ENCODE measurements at places on chromosomes 2 and 18.

GRCh38 chr2:168736649-168737445, 65.6 kb upstream of the NOSTRIN start:
- DNase-seq, result no peak

DNA sequence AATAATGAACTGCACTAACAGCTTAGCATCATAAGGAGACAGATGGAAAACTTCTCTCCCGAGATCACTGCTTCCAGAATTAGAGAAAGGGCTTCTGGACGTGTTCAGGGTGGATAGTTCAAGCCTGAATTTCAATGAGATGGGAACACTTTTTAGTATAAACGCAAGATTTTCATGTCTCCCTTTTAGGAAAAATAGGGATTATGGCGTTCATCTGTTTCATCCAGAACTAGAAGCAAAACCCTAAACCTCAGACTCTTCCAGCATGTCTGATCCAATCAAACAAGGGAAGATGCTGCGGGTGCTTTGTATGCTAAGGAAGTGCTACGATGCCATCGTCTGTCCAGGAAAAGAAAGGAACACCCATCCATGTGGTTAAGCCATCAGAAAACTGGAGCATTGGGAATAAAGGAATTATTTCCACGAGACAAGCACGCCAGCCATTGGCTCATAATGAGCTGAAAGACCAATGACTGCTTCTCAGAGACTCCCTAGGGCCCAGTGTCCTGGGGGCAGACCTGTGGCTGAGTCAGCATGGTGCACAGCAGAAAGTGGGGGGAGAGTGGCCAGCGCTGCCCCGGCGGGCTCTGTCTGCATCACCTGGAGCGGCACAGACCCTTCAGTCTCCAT, 65.9 kb upstream of the AFF3 start:
- DNase-seq, result no peak

DNA sequence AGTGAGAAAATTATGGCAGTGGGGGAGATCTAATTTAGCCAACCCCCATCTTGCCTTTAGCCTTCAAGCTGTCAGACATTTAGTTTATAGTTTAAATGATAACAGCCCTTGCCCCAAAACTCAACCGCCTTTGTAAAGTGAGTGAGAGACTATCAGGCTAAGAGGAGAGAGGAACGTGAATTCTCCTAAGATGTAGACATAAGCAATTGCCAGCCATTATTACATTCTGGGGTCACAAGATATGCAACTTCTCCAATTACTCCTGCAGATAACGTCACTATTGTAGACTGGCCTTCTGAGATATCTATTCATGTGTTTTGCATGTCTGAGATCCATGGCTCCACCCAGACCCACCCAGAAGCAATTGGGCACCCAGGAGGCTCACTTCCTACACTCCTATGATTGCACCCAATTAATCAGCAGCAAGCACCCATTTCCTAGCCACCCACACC, 307.3 kb downstream of the NBAS start:
- DNase-seq, result no peak

GRCh38 chr2:3298191-3298590, 79.4 kb downstream of the EIPR1 start:
- no peak for DNase-seq

- DNase-seq, result no peak
Observed at GRCh38 chr2:237459741-237460174, 27.3 kb upstream of the MLPH start.

DNA sequence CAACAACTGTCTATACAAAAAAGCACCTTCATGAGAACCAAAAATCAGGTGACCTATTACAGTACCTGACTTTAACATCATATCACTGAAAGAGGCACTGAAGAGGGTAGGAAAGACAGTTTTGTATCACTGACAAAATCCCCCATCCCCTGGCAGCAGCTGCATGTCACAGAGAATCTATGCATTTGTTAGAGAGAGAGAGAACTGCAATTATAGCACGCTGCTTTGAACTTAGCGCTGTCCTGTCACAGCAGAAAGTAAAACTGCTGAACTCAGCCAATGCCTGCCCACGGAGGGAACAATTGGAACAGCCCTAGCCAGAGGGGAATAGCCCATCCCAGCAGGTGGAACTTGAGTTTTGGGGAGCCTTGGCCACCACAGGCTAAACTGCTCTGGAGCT, 75.1 kb upstream of the NOL4 start:
- no peak for DNase-seq

DNA sequence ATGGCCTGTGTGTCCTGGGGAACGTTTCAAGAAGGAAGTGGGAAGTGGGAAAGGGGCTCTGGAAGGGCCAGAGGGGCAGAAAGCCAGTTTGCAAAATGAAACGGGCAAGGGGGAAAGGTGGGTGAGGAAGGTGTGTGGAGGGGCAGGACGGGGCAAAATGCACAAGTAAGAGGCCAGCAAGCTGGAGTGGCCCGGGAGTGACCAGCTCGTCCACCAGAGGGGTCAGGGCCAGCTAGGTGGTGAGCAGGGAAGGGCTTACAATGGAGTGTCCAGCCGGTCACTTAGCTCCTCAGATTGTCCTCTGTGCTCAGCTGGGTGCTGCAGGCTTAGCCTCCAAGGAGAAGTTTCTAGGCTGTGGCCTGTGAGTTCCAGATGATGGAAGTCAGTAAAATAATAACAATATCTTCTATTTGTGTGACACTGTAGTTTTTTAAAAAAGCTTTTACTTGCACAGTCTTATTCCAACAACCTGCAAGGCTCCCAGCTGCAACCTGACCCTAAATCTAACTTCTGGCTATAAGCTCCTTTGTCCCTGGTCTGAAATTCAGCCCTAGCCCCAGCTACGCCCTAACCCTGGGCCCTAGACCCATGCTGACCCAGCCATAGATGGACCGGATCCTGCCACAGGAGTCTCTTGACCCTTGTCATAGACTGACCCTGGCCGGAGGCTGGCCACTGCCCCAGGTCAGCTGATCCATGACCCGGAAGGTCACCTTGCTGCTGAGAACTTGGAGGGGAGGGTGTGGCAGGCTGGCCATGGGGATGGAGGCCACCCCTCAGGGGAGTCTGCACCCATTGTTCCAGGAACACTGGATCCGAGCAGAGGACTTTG, 29.2 kb downstream of the MYO7B start:
- no peak for DNase-seq

DNA sequence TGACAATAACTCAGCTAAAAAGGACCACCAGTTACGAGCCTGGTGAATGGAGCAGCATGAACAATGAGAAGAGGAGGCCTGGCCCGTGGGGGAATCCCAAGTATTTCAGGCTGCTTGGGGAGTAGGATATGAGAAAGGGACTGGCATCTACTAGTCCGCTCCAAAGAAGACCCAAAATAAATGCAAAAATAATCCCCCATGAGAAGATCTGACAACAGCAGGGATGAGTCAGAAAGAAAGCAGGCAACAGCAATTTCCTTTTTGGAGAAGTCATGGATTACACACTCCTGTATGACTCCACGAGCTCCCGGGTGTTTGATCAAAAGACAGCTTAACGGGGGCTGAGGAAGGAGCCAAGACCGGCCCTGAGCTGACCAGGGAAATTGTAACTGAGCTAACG, 111.4 kb downstream of the SOX11 start:
- DNase-seq, result no peak

DNA sequence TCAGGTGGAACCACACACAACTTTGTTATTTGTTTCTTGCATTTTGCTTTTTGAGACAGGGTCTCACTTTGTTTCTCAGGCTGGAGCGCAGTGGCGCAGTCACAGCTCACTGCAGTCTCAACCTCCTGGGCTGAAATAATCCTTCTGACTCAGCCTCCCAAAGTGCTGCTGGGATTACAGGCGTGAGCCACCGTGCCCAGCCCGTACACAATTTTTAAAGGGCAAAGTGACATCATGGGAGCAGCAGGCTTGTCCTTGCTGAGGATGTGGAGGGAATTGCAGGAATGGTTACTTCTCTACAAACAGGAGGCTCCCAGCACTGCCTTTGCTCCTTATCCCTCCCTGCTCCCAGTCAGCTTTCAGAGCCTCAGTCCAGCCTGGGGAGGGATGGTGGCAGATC, 355.9 kb upstream of the KLHL29 start:
- no peak for DNase-seq

DNA sequence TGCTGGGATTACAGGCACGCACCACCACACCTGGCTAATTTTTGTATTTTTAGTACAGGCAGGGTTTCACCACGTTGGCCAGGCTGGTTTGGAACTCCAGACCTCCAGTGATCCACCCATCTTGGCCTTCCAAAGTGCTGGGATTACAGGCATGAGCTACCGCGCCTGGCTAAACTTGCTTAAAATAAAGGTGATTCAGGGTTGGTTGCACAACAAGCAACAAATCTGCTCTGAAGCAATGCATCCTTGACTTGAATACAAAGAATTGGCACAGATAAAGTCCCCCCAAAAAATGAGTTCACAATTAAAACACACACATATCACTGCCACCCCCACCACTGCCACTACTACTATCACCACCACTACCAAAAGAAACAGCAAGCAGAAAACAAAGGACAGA, 34.9 kb downstream of the CCDC88A start:
- no peak for DNase-seq

DNA sequence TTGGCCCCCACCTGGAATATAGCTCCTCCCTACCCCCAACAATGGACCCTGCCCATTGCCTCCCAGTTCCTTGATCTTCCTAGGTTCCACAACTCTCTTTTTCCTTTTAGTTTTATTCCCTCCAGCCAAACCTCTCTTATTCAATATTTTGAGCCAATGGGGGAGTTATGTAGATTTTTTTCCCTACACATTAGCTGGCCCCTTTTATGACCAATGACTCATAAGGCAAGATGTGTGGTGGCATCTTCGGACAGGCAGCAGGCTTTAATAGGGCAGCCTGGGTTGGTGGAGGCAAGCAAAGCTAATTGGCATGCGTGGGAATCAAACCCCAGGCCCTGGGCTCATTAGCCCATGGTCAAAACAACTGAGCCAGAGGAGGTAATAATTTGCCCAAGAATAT, 9.2 kb downstream of the GRP start:
- no peak for DNase-seq

GRCh38 chr18:9535430-9535991, 60.2 kb downstream of the RALBP1 start:
- peak; percentile 20 for DNase-seq

DNA sequence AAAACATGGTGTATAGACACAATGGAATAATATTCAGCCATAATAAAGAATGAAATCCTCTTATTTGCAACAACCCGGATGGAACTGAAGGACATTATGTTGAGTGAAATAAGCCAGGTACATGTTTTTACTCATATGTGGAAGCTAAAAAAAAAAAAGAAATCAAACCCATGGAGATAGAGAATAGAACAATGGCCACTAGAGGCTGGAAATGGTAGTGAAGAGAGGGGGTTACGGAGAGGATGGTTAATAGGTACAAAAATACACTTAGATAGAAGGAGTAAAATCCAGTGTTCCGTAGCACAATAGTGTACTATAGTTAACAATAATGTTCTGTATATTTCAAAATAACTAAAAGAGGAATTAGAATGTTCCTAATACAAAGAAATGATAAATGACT, 12.8 kb upstream of the KIAA2012 start:
- DNase-seq, result no peak

DNA sequence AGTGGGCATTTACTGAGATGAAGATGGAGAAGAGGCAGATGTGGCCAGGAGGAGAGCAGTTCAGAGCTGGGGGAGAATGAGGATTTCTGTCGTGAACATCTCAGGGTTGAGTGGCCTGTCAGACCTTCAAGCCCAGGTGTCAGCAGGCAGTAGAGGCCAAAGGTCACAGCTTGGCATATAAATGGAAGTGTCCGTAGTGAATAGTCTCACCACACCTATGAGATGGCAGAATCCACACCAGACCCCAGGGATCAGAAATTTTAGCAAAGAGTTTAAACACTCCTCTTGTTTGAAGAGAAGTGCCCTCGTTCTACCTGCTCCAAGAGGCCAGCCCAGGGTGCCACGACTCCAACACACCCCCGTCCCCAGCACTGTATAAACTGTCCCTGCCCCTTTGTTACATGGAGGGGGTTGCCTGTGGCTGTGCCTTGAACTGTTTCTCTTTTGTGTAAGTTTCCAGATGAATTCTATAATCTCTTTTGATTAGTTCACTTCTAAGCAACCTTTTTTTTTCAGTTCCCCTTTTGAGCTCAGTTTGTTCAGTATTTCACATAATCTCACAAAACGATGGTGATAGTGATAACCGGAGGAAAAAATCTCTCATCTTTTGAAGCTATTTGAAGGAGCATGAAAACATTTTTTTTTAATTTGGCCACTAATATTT, 69.0 kb upstream of the TTC39C start:
- DNase-seq, result no peak

DNA sequence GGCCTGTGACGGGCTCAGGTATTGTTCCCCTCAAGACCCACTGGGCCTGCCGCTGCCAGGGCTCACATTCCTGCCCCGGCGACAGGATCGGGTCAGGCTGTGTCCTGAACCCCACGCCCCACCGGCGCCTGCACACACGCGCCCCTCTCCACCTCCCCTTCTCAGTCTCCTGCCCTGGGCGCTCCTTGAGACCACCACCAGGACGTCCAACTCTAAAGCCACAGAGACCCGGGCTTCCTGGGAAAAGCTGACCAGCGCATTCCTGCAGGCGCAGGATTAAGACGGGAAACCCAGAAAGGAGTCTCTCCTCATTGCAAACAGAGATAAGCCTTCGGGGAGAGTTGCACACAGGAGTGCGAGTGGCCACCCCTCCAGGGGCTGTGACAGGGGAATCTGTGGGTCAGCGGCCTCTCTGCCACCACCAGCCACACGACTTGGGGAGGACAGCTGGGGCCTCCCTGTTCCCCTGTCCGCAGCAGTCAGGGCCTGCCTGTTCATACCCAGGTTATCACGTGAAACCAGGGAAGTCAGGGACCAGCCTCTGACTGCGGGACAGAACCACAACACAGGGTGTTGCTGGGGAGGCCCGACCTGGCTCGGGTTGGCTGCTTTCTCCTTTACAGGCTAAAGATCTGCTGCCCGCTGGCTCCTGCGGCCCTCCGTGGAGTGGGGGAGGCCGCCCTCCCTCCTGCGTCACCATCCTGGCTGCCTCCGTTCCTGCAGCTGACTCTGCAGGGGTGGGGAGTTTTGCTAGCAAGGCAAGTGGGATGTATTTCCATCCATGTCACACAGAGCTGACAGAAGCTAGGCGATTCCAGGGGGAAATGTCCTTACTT, 88.8 kb downstream of the ZCCHC2 start:
- DNase-seq, result no peak

DNA sequence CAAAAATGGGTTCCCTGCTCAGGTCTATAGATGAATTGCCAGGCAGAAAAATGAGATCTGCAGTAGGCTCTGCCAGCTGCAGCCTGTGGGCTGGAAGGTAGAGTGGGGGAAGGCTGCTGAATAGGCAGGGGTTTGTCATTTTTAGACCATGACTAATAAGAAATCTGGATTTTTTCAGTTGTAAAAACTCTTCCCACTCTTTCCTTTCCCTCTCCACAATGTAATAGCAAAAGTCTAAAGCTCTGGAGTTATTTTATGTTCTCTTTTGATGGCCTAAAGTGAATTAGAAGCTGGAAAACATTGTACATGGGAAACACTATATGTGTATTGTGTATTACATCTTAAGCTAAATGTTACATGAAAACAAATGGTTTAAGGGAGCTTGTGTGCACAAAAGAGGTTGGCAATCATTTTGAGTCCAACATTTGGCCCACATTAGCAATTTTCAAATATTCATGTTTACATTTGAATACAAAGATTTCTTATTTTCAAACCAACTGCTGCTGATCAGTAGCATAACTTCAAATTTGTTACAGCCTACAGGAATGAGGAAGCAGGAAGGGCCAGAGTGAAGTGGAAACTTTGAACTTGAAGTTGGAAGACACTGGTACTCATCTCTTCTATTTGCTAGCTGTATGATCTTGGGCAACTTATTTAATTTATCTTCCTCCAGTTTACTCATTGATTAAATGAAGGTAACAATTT, 407.1 kb downstream of the SLC4A3 start:
- no peak for DNase-seq
